ENCODE measurements at places on chromosomes 5 and 9. TPM values are rescaled to one million over a fixed set of nuclear protein-coding genes. Genes with fewer than 3 reads are reported as not detected.

FCN1 gene
- polyA plus RNA-seq: 9.5 TPM

MAMDC2 gene
- not detected for polyA plus RNA-seq

PCDHGA10 gene
- polyA plus RNA-seq: 0.15 TPM

CEL gene
- not detected for polyA plus RNA-seq

DMRT3 gene
- not detected for polyA plus RNA-seq

TAS2R1 gene
- not detected for polyA plus RNA-seq

CDH6 gene
- polyA plus RNA-seq: not detected

FRMPD1 gene
- polyA plus RNA-seq: not detected

SLC2A6 gene
- polyA plus RNA-seq: 65.2 TPM

LHFPL2 gene
- polyA plus RNA-seq: 9.1 TPM

PCDHGB4 gene
- 0.08 TPM for polyA plus RNA-seq

MLANA gene
- polyA plus RNA-seq: not detected

GGTA1 gene
- not detected for polyA plus RNA-seq

ADRB2 gene
- polyA plus RNA-seq: 9.1 TPM

GMCL2 gene
- polyA plus RNA-seq: not detected

PCDHGC5 gene
- not detected for polyA plus RNA-seq

FNIP1 gene
- polyA plus RNA-seq: 21.9 TPM

DBH gene
- polyA plus RNA-seq: not detected

SAPCD2 gene
- polyA plus RNA-seq: 0.38 TPM

TMEM267 gene
- 21.2 TPM for polyA plus RNA-seq

SPATA31D4 gene
- not detected for polyA plus RNA-seq

CYLC2 gene
- not detected for polyA plus RNA-seq

SPINK5 gene
- polyA plus RNA-seq: not detected

CCL21 gene
- polyA plus RNA-seq: not detected

CRHBP gene
- polyA plus RNA-seq: not detected

SLC23A1 gene
- not detected for polyA plus RNA-seq

Measured in IgD-negative memory B cell (primary cell).